ENCODE measurements at places on chromosomes 6 and 20.

GRCh38 chr20:15654208-15654649, 919.0 kb downstream of the KIF16B start:
- DNase-seq, result no peak

DNA sequence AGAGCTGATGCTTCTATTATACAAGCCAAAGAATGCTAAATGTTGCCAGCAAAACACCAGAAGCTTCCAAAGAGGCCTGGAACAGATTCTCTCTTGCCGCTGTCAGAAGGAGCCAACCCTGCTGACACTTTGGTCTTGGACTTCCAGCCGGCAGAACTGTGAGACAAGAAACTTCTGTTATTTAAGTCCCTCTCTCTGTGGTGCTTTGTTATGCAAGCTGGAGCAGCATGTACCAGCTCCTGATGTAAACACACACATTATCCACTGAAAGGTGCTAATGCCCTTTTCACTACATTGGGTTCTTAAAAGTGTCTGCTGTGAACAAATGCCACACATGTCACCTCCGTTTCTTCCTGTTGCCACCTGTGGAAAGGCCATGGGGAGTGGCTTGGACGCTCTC, 25.9 kb upstream of the PRELID3B start:
- DNase-seq, result no peak

- DNase-seq, result peak; percentile 56
Measured at GRCh38 chr6:34484899-34485298, 19.0 kb downstream of the PACSIN1 start.

DNA sequence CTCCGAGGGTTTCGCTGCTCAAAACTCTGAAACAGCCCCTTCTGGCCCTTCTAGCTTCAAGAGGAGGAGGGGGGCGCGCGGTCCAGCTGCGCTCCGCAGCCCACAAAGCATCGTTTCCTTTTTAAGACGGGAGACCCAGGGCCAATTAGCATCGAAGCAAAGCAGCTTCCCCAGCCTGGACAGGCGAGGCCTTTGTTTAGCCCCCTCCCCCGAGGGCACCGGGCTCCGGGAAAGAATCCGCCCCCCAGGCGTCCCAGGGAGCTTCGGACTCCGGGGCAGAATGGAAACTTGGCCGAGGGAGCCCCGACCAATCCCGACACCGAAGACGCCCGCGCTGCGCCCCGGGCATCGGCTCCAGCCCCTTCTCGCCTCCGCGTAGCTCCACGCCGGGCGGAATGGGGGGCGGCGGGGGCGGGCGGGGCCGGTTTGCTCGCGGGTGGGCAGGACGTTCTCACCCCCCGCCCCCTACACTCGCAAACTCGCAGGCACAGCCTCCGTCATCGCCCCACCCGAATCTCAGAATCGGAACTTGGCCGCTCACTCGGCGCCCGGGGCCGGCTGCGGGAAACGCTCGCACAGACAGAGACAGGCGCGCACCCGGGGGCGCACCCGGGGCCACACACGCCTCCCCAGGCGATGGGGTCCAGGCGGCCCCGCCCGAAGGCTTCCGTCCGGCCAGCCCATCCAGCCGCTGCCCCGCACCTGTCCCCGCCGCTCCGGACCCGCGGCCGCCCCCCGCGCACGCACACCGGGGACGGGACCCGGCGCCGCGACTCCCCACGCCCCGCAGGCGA, 628 bp downstream of the NKAIN4 start:
- no peak for DNase-seq

DNA sequence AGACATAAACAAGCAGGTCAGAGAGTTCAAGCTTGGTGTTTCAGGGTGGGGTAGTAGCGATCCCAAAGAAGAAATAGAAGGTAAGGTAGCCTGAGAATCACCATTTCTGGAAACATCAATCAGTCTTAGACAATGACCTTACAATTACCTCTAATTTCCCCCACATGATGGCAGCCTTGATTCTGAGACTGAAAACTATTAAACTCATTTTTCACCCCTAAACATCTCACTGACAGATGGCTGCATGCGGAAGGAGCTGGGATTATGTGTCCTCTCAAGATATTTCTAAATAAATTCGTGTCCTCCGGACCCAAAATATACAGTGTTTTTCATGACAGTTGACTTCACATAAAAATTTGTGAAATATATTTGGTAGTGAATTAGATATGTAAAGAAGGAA, 61.0 kb downstream of the KIF6 start:
- DNase-seq, result no peak

- DNase-seq, result no peak
Measured at GRCh38 chr6:25547797-25548196, 104.2 kb upstream of the SCGN start.

- no peak for DNase-seq
Measured at GRCh38 chr6:167850782-167851181, 24.1 kb downstream of the AFDN start.

GRCh38 chr6:71478834-71479541, 190.4 kb downstream of the OGFRL1 start:
- DNase-seq, result no peak

DNA sequence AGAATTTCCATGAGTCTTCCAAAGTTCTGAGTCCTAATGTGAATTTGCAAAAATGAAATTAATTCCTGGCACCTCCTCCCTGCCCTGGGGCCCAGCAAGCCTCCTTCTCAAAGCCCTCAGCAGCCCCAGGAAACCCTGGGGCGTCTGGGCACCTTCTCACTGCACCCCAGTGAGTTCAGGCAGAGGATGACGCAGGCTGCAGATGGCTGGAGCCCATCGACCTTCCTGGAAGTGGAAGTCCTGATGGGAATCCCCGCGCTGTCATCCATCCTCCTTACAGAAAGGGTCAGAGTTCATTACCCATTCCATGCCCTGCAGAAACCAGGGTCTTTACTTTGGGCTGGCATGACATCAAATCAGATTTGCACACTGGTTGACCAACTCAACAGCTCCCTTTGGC, 31.6 kb downstream of the DLL1 start:
- DNase-seq, result no peak

DNA sequence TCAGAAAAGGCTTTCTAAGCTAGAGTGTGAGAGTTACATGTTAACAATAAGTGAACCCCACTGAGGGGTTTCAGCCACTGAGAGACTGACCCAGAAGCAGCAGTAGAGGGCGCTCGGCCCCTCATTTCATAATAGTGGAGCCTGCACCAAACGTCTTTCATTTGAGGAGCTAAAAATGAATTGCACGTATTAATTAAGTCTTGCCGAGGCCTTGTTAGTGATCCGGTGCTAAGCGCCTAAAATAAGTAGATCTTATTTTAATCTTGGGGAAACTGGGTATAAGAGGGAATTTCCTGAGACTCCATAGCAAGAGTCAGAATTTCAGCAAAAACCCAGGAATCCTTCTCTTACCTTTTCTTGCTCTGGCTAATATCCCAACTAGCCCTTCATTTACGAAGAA, 209.7 kb downstream of the FARS2 start:
- DNase-seq, result peak; percentile 54

DNA sequence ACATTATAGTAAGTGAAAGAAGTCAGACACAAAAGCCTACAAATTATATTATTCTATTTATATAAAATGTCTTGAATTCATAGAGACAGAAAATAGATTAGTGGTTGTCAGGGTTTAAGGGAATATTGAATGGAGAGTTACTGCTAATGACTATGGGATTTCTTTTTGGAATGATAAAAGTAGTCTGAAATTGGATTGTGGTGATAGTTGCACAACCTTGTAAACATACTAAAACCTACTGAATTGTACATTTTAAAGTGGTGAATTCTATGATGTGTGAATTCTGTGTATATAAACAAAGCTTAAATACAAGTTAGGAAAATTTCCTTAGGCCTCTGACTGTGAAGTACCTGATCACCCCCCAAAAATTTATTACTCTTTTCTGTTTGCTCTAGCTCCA, 343.1 kb downstream of the TFAP2B start:
- DNase-seq, result no peak

DNA sequence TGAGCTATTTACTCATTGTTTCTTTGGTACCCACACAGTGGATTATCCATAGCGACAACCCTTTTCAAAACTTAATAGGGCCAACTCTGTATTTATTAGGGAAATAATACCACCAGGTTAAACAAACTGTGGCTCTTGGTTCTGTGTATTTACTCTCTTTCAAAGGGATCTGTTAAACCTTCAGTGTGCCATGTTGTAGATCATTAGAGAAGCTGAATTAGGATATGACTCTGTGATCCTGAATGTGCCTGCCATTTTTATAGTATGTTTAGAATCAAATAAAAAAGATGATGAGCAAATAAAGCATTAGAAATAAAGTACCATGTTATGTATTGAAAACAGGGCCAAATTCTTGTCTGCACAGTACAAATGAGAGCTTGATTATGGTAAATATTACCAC, 25.0 kb upstream of the SLC35D3 start:
- no peak for DNase-seq

- DNase-seq, result no peak
Measured at GRCh38 chr20:17226410-17227218, at the start of gene PCSK2. Gene PCSK2, plus strand, starts transcription at chr20:17227040. Its CDS starts 266 bp downstream, at chr20:17227306.

DNA sequence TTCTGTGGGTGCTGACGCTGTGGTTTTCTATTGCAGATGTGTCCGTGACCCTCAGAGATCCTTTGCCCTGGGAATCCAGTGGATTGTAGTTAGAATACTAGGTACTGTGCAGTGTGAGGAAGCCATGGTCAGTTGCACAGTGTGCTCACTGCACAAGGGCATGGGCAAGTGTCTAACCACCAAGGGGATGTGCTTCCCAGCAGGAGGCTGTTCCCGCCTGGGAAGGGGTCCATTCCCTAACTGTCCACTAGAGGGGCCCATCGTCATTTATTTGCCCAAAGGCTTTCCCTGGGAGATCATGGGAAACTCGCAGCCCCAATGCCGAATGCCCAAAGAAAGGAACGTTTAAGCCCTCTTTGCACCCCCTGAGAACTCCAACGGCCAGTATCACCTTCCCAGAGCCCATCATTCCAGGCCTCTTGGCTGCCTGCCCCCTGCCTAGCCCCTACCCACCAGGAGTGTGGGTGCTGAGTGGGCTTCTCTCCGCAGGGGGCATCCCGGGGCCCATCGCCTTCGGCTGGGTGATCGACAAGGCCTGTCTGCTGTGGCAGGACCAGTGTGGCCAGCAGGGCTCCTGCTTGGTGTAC, 26.2 kb downstream of the SLCO4A1 start:
- DNase-seq, result peak; percentile 60

DNA sequence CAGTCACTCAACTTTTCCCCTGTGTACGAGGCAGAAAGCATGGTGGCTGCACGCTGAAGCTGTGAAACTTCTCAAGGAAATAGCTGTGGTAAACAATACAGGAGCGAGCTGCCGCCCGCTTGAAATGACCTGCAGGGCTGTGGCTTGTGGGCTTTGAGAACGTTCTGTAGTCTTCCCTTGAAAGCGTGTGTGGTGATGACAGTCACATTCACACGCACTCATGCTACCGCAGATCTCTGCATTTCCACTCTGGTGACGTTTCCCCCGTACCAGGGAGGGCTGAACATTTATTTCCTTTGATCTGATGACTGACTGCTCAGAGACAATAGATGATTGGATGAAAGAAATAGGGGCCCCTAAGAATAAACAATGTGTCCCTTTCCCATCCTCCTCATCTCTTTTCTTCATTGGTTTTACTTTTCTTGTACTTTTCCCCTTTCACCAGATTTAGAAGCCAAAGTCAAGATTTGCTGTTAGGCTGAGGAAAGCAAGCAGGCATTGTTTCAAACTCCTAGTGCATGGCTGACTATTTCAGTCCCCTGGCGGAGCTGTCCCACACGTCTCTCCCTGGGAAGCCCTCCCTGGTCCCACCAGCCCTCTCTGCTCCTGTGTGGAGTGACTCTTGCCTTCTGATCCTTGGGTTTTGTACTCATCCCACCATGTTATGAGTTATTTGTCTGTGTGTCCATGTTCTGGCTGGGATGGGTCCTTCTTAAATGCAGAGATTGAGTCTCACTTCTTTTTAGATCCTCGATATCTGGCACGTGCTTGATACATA, 3.9 kb downstream of the SYTL3 start:
- peak; percentile 84 for DNase-seq

- DNase-seq, result no peak
Measured at GRCh38 chr20:401682-402495, 6.2 kb upstream of the RBCK1 start.

GRCh38 chr6:24899997-24900325, 35.8 kb downstream of the RIPOR2 start:
- DNase-seq, result peak; percentile 39

- DNase-seq, result no peak
Measured at GRCh38 chr20:30910937-30911725, 346.3 kb upstream of the DEFB115 start.

DNA sequence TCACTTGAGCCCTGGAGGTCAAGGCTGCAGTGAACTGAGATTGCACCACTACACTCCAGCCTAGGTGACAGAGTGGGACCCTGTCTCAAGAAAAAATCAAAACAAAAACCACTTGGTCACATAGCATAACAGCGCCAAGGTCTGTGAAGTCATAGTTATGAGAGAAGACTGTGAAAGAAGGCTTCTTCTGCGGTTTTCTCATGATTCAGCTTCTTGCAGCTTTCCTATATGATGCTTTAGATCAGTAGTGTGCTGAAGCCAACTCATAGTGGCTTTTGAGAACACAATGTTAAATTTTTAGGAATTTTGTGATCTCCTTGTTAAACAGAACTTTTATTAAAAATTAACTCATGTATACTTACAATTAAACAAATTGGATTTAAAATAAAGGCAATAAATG, 136.2 kb upstream of the GLP1R start:
- DNase-seq, result no peak

GRCh38 chr20:46199198-46199597, 81.1 kb downstream of the CD40 start:
- peak; percentile 28 for DNase-seq

DNA sequence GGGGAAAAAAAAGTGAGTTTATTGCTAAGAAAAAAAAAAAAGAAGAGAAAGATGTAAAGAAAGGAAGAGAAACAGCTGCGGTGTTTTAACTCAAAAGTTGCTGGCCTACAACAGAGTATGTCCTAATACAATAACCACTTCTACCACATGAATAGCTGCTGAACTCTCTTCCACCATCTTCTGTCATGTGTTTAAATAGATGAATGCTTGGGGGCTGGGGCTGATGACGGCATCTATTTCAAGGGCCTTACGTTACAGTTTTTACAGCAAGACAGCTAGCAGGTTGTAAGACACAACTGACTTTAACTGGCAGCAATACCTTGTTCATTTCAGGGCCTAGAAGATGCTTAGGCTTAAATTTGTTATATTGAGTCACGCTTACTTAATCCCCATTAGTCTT, 50.4 kb downstream of the MAP3K7 start:
- DNase-seq, result no peak

DNA sequence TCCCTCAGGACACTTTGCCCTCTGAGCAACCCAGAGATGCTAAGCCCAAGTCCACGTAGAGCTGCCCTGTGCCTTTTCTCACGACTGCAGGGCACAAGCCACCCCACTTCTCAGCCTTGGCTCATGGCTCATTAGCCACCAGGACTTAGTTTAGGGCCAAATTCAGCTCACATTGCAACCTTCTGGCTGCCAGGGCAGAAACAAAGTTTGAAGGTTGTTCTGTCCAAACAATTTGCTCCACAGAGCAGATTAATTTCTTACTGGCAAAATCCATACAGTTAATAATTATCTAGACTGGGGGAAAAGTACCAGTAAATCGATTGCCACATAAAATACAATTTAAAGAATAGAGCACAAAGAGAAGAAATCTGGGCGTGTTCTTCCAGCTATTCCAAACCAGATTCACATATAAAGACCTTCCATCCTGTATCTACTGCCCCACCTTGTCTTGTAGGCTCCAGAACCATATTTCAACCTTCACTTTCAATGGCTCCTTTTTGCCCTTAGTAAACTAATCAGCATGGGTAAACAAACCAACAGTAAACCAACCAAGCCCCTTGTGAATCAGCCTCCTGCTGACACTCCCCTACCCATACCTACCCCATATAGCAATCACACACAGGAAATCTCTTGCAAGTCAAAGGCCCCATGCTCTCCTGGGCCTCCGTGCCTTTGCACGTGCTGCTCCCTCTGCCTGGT, 101.9 kb downstream of the QRSL1 start:
- no peak for DNase-seq

All from activated T-cell treated with anti-CD3 and anti-CD28 coated beads, Interleukin-2, amount 50 U/mL, for 1 hour (primary cell).